ENCODE measurements at places on chromosomes 7 and 10. TPM values are rescaled to one million over a fixed set of nuclear protein-coding genes. Genes with fewer than 3 reads are reported as not detected.

TMEM273 gene
- 22.5 TPM for total RNA-seq

DNA sequence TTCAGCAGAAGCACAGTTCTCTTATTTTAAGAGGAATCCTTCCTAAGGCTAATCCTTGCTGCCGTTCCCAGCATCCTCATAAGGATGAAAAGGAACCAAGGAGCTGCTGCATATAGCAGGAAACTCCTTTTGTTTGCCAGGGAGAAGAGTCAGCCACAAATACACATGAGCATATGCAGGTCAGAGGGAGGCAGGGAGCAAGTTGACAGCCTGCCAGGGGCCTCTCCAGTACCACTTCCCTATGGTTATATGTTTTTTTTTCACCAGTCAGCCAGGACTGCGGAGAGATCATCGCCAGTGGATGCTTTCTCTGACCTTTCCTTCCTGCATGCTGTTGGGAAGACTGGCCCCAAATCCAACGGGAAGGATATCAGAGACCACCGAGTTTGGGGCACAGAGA, 39.8 kb downstream of the SLC35B4 start:
- DNase-seq: no peak

DNA sequence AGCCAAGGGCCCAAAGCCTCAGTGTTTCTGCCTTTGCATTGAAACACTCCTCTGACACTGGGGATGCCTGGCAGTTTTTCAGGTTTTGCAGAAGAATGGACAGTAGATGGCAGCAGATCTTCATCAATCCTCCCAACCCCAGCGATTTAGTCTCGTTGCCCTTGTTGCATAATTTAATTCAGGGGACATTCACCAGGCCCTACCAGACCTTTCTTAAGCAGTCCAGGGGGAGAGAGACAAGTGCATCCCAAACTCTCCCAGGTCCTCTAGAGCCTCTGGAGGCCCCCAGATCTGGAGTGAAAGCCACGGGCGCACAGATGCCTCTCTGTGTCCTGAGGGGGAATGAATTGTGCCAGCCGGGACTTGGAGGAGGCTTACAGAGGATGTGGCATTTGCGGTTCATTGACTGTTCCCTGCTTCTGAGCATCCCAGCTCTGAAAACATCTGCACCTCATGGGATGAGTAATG, 29.6 kb downstream of the MINDY4 start:
- DNase-seq: peak; percentile 28

DNA sequence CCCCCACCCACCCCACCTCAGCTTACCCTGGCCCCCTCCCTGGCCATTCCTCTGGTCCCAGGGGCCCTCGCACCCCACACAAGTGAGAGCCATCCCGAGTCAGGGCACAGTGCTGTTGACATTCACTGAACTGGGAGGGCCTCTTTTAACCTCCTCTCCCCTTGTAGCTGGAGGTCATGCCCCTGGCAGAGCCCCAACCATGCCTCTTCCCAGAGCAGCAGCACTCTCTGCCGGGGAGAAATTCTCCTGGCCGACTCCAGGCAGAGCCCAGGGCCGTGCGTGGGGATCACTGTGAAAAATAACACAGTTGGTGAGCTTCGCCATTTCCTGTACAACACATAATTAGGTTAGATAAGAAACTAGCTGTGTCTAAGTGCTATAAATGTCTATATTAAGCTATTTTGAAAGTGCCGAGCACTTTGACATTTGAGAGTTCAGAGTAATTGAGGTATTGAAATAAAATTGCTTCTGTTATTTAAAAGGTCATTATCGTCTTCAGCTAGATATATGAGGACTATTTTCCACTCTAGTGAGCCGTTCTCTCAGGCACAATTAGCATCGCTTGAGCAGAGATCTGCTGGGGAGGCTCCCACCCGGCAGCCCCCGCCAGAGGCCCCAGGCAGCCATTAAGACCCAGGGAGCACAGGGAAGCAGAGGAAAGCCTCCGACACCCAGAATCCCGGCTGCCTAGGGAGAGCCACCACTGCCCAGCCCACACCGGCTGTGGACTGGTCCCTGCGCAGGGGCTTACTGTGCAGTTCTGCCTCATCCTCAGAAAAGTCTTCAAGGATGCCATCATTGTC, 62.4 kb upstream of the LRRC18 start:
- DNase-seq: no peak

TNS3 gene
- 0.29 TPM for total RNA-seq

DNA sequence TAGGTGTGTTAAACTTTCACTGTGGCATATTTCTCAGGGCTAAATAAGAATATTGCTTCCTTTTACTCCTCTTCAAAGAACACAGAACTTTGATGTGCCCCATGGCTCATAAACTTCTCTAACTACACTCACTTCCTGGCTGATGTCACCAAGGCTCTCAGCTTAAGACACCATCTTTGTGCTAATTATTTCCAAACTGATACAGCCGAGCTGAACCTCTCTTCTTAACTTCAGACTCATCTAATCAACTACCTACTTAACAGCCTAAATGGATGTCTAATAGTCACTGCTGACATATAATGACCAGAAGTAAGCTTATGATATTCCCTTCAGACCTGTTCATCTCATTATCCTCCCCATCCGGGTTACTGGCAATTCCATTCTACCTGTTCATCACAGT, 3.6 kb downstream of the C10orf67 start:
- peak; percentile 18 for DNase-seq

EPHA1 gene
- 2.2 TPM for total RNA-seq

- DNase-seq: no peak
Observed at GRCh38 chr7:156772725-156773124, 120.3 kb downstream of the LMBR1 start.

ADAMTS14 gene
- total RNA-seq: 0.37 TPM

UNCX gene
- not detected for total RNA-seq

PDGFA gene
- total RNA-seq: 16.0 TPM

BCL7B gene
- total RNA-seq: 64.7 TPM

DNA sequence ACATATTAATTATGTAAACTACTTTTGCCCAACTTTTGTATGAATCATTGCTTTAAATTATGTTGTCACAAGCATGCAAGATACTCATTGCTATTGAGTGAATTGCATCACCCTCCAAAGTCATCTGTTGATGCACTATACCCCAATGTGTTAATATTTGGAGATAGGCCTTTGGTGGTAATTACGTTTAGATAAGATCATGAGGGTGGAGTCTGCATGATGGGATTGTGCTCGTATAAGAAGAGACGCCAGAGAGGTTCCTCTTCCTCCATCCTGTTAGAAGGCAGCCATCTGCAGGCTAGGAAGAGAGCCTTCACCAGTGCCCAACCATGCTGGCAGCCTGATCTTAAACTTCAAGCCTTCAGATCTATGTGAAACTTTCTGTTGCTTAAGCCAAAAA, 95.3 kb upstream of the MAGI2 start:
- DNase-seq: no peak

GRCh38 chr7:130982160-130982638, 248.2 kb upstream of the KLF14 start:
- no peak for DNase-seq

DNA sequence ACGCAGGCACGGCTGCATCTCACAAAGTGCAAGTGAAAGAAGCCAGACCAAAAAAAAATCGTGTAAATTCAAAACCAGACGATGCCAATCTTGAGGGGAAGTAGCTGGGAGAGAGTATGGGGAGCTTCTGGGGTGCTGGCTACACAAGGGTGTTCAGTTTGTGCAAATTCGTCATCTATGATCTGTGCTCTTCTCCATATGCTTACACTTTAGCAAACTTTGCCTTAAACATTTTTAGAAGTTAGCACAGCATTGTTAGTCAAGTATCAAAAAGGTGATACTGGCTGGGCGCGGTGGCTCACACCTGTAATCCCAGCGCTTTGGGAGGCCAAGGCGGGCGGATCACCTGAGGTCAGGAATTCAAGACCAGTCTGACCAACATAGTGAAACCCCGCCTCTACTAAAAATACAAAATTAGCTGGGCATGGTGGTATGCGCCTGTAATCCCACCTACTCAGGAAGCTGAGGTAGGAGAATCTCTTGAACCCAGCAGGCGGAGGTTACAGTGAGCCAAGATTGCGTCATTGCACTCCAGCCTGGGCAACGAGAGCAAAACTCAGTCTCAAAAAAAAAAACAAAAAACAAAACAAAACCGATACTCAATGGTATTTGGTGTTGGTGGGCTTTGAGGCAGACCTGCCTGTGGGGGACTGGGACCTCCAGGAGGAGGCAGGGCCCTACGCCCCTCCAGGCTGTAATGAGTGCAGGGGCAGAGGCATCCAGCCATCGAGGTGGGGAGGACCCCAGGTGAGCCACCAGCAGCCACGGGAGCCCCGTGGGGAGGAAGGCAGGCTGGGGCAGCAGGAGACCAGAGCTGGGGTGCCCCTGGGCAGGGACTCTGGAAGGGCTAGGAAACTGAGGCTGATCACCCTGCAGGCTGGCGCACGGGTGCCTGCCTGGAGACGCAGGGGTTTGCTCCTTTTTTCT, 150.0 kb downstream of the PRKAG2 start:
- DNase-seq: no peak

ENTPD7 gene
- total RNA-seq: 3.9 TPM

TMEM213 gene
- total RNA-seq: 0.39 TPM

FBXW4 gene
- 64.6 TPM for total RNA-seq
